Activated CD4-positive, alpha-beta T cell treated with anti-CD3 and anti-CD28 coated beads, Interleukin-2, amount 50 U/mL, for 24 hours (primary cell): ENCODE measurements at places on chromosomes 5 and 9.

GRCh38 chr5:150075806-150076205 is 10.5 kb downstream of the CSF1R start:
- no peak for DNase-seq

- no peak for DNase-seq
These were observed 9.0 kb downstream of the FXN start for GRCh38 chr9:69044240-69045219.

- peak; percentile 33 for DNase-seq
These were observed 33.1 kb downstream of the APTX start for GRCh38 chr9:32968101-32969011.

- DNase-seq, result no peak
These were observed 158.9 kb downstream of the ADAMTSL1 start for GRCh38 chr9:18632632-18633403.

- no peak for DNase-seq
These were observed 110.5 kb upstream of the CD180 start for GRCh38 chr5:67306965-67307607.
